ENCODE measurements at places on chromosomes 2 and 18.

DNA sequence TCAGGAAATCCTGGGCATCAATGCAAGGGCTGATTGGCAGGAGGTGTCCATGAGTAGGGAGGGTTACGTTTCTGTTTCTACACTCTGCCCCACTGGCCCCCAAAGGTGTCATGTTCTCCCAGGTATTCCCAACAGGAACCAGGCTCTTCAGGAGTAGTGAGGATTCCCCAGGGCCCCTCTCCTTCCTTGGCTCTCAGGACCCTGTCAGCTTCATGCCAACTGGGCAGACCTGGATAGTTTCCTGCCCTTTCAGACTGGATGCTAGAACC lies 480.6 kb upstream of the HS6ST1 start:
- DNase-seq: no peak

GRCh38 chr2:128605421-128605820 lies 286.8 kb upstream of the HS6ST1 start:
- no peak for DNase-seq

GRCh38 chr18:10060469-10060782 lies 146.6 kb downstream of the VAPA start:
- DNase-seq: no peak

DNA sequence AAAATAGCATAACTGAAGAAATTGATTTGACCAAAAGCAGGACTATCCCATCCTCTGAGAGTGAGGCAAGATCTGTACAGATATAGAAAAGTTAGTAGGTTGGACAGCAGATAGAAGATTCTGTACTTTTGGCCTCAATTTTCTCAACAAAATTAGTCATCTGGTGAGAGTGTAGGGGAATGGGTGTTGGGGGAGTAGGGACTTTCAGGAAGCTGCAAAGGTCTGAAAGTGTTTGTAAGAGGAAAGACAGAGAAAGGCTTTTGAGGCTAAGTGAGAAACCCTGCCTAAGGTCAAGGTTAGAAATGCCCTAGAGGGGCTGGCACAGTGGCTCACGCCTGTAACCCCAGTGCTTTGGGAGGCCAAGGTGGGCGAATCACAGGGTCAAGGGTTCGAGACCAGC lies 40.3 kb downstream of the DAPL1 start:
- DNase-seq: no peak

DNA sequence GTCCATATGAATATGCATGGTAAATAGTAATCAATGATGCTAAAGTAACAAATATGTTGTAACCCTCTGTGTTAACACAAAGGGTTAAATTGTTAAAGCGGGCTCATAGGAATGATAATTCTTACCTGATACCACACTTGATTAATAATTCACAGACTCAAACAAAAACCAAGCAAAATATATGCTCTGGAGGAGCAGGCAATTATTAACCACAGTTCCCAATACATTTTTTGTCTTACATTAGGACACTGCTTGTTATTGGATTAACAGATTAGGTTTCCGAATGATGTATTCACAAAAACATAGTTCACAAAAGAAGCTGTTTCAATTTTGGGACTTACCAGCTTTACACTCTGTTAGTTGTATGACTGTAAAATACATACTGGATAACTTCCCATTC lies 300.9 kb upstream of the LRRTM4 start:
- DNase-seq: no peak

GRCh38 chr18:24181806-24182205 lies 42.9 kb downstream of the CABYR start:
- DNase-seq: no peak

DNA sequence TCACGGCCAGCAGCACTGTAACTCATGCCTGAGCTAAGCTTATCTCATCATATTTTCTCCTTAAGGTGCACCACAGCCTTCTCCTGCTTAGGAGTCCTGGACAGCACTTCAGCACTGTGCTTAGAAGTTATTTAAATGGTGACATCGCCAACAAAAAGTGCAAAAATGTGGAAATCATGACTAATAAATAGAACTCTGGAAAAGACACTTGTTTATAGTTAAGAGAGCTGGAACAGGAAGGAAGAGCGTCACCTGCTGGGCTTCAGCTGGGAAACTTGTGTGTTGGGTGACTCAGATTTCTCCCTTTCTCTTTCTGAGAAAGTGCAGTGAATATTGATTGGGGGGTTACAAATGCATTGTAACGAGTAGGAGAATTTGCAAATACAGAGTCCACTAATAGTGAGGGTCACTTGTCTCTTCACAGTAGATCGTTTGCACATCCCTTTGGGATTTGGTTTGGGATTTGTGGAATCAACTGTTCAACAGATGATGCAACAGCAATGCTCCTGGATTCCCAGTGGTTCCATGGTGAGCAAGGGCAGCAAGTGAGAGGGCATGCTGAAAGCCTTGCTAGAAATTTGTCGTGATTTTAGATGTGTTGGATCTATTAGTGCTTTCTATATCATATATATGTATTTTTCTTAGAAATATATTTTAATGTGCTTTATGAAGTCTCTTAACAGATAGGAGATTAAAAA lies 84.2 kb downstream of the DOK6 start:
- no peak for DNase-seq

- no peak for DNase-seq
Measured at GRCh38 chr2:15041429-15041837, 408.9 kb downstream of the LRATD1 start.

- DNase-seq: no peak
Measured at GRCh38 chr18:25457601-25458000, 105.6 kb upstream of the ZNF521 start.

DNA sequence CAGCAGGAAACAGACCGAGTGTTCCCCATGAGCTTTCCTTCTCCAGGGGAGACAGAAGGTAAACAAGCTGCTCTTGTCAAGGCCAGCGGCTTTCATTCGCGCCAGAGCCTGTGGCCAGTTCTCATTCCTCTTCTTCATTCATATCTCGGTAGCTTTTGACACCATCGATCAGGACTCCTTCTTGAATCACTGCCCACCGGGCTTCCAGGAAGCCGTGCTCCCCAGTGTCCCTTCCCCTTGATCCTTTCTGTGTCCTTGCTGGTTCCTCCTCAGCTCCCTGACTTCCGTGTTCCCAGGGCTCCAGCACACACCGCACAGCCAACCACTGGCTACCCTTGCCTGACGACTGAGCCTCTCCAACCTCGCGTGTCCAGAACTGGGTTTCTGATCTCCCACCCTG lies 14.1 kb downstream of the SLC66A3 start:
- no peak for DNase-seq

- DNase-seq: no peak
Measured at GRCh38 chr18:58300867-58301266, 256.8 kb downstream of the NEDD4L start.

- DNase-seq: no peak
Measured at GRCh38 chr2:65030476-65031332, 25.5 kb upstream of the CEP68 start.

GRCh38 chr2:88170472-88170892 lies 336 bp downstream of the THNSL2 start:
- DNase-seq: no peak

DNA sequence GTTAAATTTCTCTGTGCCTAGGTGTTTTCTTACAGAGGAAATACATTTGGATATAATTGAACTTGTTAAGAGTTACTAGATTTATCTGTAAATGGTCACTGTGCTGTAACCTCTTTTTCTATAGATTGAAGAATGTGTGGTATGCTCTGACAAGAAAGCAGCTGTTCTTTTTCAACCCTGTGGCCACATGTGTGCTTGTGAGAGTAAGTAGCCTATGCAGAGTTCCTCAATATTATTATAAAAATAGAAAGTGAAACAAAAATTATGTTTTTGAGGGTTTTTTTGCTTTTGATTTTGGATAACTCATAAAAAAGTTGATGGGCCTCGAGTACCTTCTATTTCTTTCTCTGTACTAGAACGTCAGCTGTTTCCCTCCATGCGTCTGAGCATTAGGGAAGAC lies 112.4 kb downstream of the MIB1 start:
- DNase-seq: no peak

DNA sequence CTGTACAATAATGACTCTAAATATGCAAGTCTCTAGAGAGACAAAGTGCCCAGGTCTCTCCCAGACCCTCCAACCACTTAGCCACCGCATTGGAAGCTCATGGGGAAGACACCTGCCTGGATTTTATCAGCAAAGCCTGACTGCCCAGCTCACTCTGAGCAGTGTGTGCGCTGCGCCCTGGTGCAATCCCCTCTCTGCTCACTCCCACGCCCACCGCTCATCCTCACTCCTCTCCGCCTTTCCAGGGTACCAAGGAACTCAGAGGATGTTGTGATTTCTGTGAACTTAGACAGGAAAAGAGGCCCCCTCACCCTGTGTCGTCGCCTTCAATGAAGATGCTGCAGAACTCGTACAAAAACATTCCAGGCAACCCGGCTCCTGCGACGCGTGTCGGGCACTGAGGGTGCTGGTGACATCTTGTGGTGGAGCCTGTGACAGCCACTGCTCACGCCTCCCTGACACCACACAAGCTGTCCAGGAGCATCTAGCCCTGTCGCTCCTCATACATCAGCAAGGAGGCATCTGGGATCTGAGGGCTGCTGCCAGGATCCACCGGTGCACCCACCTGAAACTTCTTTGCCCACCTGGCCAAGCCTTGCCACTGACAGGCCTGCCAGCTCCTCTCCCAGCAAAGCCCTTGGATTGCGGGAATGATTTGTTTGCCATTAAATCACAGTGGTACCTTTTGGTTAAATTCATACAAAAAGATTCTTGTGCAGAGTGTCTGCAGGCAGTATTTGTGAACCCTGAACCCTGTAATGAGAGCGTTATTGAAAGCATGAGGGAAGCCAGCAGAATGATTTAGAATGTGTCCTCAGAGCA lies 220.4 kb downstream of the ZNF516 start:
- DNase-seq: no peak

- DNase-seq: no peak
Measured at GRCh38 chr2:53640466-53640865, 127.1 kb upstream of the CHAC2 start.

DNA sequence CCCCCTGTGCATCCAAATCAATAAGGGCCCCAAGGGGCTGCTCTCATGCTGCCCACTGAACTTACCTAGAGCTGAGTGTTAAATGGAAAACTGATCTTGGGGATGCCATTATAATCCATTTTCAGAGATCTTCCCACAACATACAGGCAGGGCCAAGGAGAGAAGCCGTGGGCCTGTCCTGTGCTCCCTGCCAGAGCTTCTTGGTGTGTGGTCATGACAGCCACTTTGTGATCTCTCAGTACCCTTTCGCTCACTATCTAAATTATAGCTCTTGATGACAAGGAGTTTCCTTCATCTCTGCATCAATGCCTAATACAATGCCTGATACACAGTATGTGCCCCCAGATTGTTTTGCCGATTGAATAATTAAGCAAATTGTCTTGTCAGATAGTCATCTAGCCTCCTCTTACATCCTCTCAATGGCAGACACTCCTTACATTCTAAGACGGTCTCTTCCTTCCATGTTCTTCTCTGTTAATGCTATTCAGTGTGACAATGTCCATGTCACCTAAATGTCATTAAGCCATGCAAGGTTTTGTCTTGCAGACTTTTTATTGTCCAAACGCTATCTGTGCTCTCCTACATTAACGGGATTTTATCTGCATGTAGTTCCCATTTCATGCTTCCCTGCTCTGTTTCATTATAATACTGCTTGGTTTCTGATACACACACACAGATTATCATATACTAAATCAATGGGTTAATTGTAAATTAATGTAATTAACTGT lies 5.9 kb downstream of the CSRNP3 start:
- DNase-seq: no peak

DNA sequence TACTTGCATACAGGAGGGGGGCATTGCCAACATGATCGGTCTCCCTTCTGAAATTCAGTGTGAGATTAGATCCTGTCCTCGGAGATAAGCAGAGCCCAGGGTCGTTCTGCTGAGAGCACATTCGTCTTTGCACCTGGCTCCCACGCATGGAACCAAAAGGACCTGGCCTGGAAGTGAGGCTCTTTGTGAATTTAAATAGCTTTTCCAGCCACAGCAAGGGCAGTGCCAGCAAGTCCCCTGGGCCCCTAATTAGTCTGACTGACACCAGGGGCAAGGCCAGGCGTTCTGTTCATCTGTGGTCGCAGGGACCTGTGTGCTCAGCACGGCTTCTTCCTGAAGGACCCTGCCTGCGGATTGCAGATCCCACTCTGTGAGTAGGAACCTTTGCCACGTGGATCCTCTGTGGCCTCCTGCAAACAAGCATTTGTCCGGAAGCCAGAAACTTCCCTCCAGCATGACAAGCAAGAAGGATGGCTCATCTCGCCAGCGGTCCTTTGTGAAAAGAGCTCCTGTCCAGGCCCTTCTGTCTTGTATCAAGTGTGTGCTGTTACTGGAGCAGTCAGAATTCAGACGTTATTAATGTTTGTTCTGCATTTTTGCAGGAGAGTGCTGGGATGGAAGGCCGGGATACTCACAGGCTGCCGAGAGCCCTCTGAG lies 128.7 kb downstream of the TPO start:
- no peak for DNase-seq

- DNase-seq: no peak
Measured at GRCh38 chr2:216554286-216554685, 55.6 kb downstream of the RPL37A start.

- DNase-seq: no peak
Measured at GRCh38 chr2:47297767-47298425, 105.1 kb upstream of the MSH2 start.
